ENCODE measurements at places on chromosomes 5 and 9. TPM values are rescaled to one million over a fixed set of nuclear protein-coding genes. Genes with fewer than 3 reads are reported as not detected.

DNA sequence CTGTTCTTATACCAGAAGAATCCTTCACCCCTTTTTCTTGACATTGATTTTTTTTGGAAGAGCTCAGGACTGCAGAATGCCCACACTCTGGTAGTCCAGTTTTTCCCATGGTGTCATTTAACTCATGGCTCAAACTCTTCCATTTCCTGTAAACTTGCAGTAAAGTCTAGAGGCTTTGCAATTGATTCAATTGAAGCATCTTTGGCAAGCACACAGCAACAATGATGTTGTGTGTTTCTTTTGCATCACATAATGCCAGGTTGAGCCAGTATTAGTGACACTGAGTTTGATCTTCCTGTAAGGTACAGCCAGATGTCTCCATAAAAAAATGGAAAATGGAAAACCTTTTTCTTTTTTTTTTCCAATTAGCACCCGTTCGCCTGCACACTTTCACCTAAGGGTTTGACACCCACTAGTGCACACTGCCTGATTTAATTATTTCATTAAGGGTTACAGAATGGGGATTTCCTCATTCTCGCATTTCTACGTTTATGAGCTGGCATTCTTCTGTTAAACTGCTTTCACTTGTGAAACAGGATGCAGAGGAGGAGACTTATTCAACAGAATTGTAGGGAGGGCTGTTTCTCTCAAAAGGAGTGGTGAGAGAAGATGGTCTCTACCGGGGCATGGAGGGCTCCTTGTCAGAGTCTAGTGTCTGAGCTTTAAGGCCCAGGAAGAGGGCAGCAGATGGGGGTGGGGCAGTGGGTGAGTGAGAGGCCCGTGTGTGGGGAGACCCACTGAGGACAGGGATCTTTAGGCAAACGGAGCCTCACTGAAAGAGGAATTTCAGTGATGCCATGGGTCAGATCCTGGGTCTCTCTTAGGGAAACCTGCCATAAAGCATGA is 2.2 kb upstream of the S1PR3 start:
- peak; percentile 29 for DNase-seq

- no peak for DNase-seq
Measured at GRCh38 chr5:56827049-56827448, 11.7 kb downstream of the MAP3K1 start.

DNA sequence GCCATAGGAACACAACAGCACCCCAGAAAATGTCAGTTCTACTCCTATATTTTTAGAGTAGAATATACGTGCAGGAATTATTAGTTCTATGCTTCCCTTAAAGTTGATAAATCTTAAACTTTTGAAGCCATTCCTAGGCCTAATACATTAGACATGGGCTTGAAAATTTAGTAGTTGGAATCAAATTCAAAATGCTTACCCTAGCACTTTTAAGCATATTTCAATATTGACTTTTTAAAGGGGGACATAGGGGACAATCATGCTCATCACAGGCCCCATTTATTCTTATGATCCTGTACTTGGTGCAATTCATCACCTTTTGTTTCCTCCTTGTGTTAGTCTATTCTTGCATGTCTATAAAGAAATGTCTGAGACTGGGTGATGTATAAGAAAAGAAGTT is 129.0 kb downstream of the FAM174A start:
- DNase-seq, result no peak

The BNC2 gene
- 1.5 TPM for total RNA-seq

- DNase-seq, result no peak
Measured at GRCh38 chr5:83865579-83865978, 144.9 kb upstream of the HAPLN1 start.
